ENCODE measurements at places on chromosomes 5 and 9.

- no peak for DNase-seq
These were observed 29.0 kb downstream of the VAV2 start for GRCh38 chr9:133963166-133963565.

DNA sequence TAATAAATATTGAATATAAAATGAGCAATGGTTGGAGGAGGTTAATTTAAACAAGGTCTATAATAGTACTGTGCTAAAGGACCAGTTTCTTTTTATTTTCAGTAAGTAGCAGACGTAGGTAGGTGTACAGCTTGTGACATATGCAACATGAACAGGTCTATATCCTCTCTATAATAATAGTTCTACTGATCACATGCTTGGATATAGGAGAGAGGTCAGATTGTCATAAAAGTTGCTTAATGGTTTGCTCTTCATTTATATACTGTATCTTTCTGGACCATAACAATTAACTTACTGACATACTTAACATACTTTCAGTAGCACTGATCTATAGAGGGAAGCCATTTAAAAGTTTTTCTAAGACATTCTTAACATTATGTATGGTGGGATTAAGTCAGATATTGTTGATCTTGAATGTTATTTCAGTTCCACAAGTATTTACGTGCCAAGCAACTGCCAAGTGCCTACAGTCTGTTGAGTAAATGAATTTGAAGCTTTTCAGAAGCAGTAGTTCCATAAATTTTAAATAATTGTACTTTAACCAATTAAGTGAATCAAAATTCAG lies 68.0 kb downstream of the DENND4C start:
- no peak for DNase-seq

DNA sequence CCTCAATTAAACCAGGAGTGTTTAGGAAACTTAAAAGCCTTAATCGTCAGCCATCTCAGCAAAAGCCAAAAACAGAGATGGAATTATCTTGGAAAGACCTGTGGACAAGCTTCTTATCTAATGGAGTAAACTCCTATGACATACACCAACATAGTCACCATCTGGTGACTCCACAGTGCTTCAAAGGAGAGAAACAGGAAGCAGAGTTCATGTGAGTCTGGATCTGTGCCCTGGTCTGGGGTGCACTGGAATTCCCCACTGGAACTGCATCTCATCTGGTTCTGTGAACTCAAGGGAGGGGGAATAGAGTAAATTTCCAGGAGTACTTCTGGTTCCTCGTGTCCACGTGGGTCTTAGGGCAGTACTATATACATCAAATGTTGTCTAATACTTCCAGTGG lies 36.3 kb upstream of the KCNN2 start:
- no peak for DNase-seq

DNA sequence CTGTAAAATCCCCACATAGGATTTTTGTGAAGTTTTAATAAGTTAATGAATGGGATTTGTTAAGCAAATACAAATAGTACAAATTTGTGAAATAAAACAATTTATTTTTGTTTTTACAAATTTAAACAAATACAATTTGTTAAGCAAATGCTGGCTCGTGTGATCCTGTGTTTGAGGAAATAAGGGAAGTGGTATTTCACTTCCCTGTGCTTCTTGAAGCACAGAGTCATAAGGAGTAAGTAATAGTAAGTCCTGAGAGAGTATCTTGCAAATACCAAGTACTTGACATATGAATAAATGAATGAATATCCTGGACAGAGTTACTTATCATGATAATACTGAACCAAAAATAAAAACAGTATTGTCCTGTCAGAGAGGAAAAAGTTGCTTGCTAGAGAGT lies 9.1 kb downstream of the SMIM3 start:
- DNase-seq, result no peak

- DNase-seq, result no peak
These were observed 35.7 kb upstream of the OR13D1 start for GRCh38 chr9:104658496-104659195.

DNA sequence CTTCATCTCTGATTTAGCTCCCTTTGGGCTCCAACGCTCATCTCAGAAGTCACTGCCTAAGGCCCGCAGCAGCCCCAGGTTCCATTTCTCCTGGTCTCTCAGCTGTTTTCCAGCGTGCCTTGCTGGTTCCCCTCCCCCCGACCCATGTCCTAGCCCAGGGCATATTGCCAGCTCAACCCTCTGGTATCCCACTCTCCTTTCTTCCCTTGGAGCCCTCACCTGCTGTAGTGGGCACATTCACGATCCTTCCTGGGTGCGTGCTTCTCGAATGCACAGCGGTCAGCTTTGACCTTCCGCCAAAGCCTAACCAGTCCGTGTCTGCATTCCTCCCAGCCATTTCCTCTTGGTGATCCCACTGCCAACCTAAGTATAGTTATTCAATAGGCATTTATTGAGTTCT lies 36.1 kb downstream of the CFAP90 start:
- DNase-seq, result no peak

GRCh38 chr5:346229-346935 lies 24.9 kb downstream of the AHRR start:
- no peak for DNase-seq

DNA sequence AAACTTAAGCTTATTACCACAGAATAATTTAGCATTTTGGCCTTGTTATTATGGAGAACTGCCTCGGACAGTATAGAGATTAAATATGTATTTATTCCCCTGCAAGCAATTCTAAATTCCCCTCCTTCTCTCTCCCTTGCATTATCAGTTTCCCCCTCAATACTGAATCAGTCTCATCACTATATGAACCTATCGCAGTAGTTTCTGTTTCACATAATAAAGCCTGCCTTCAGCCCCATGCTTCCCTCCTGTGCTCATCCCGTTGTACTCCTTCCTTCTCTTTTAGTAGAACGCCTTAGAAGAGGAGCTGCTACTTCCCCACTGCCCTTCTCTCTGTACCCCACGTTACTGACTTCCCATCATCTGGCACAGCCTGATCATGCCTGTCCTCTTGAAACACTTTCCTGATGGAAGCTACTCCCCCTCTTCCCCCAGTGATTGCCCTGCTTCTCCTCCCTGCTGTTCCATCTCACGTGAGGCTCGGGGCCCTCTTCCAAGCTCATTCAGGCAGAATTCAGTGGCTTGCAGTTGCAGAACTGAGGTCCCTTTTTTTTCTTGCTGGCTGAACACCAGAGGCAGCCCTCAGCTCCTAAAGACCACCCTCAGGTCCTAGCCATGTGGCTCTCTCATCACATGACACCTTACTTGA lies 93.4 kb downstream of the PPIC start:
- no peak for DNase-seq

- no peak for DNase-seq
These were observed 34.7 kb upstream of the GARNL3 start for GRCh38 chr9:127229691-127230417.

- DNase-seq, result no peak
These were observed 66.3 kb downstream of the RCL1 start for GRCh38 chr9:4859035-4859434.

- no peak for DNase-seq
These were observed 13.0 kb upstream of the SPINK4 start for GRCh38 chr9:33227008-33227398.

DNA sequence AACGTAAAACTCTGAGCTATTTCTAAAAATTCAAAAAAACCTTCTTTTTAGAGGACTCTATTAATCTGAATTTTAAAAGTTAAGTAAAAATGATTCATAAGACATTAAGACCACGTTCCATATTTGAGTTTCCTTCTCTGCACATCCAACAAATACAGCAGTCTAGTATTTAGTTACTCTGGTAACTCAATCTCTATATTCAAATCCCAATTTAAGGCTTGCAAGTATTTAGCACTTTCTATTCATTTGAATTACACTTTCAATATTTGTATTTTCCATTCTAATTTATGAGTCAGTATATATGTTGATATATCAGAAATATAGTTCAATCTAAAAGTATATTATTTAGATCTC lies 17.7 kb downstream of the RFX3 start:
- DNase-seq, result no peak

GRCh38 chr5:56822981-56823380 lies 7.6 kb downstream of the MAP3K1 start:
- no peak for DNase-seq

- DNase-seq, result no peak
These were observed 478.5 kb upstream of the CDH18 start for GRCh38 chr5:20466512-20466911.

DNA sequence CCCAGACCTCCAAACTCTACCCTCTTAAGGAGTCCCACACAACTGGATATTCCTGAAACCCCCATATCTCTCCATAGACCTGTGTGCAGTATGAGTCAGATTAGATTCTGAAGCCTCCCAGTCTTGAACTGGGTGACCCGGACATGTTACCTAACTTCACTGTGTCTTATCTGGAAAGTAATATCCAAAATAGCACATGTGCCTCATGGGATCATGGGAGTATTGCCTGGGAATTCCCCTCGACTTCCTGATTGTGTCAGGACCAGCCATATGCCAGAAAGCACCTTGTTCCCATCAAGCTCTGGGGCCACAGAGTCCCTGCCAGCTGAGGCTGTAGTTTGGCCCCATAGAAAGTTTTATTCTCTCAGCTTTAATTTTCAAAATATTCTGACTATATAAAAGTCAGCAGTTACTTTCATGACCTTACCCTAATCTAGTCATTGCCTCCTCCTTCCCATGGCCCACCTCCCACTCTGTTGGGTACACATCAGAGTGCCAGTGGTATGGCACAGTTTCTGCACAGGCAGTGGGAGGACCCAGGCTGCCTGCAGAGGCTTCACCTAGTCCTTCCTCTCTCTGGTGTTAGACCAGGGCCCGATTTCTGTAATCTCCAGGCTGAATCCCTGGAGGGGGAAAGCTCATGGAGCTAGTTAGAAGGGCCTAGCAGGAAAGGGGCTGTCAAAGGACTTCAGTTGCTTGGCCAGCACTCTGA lies 19.5 kb upstream of the B4GALT1 start:
- DNase-seq, result no peak

DNA sequence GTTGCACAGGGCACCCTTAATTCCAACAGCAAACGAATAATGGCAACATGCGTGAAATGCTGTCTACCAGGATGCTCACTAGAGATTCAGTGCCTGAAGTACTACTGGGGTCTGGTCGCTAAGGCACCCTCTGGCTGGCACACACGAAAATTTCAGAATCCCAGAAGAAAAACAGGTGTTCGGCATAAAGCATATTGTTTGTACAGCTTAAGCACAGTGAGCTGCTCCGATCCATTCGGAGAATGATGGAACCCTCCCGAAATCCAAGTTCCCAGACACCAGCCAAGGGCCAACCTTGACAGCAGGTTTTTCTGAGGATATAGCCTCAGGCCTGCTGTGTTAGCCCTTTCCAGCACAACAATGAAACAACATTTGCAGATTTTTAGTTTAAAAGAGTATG lies 61.4 kb upstream of the ALDH1B1 start:
- DNase-seq, result no peak

DNA sequence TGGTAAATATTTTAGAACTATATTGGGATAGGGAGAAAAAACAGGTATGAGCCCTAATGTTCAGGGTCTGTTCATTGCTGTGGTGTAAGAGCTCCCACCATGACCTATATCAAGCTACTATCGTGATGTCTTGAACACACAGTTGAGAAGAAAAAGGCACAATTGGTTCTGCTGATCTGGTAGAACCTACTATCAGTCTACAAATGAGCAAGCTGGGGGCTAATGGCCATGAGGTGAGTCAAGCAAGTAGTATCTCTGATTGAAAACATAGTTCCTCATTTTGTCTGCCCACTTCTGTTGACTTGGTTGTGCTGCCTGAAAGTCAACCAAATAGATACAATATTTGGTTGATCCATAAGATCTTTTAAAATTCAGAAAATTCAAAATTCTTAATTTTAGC lies 1026.3 kb downstream of the CDH12 start:
- no peak for DNase-seq

GRCh38 chr9:17682684-17683083 lies 103.8 kb downstream of the SH3GL2 start:
- no peak for DNase-seq

- no peak for DNase-seq
These were observed 203.5 kb upstream of the HAPLN1 start for GRCh38 chr5:83924171-83924570.

- no peak for DNase-seq
These were observed 22.8 kb upstream of the FCN1 start for GRCh38 chr9:134940236-134941208.

- DNase-seq, result no peak
These were observed 47.2 kb downstream of the RFX3 start for GRCh38 chr9:3478549-3478953.

- DNase-seq, result no peak
These were observed 534.8 kb downstream of the PSAT1 start for GRCh38 chr9:78831726-78832125.

- DNase-seq, result no peak
These were observed 10.5 kb downstream of the GRAMD2B start for GRCh38 chr5:126433701-126434100.

GRCh38 chr9:34684145-34684544 lies 6.9 kb downstream of the CCL19 start:
- DNase-seq, result no peak

- DNase-seq, result no peak
These were observed 1036.4 kb downstream of the NR2F1-AS1 start for GRCh38 chr5:92544596-92544995.

DNA sequence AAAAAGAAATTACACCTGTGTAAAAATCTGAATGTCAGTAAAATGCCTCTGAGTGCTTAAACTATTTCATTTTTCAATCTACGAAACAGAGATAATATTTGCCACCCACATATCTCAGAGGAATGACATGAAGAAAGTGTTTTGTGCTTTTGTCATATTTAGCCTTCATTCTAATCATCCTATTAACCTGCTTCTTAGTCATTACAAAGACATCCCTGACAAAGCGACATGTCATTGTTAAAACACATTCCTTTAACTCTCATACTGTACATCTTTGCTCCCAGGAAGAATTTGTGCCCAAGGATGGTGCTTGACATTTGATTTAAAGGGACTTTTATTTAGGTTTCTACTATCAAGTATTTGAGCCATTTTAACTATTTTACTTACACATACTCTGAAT lies 275.9 kb downstream of the DMRTA1 start:
- DNase-seq, result no peak

DNA sequence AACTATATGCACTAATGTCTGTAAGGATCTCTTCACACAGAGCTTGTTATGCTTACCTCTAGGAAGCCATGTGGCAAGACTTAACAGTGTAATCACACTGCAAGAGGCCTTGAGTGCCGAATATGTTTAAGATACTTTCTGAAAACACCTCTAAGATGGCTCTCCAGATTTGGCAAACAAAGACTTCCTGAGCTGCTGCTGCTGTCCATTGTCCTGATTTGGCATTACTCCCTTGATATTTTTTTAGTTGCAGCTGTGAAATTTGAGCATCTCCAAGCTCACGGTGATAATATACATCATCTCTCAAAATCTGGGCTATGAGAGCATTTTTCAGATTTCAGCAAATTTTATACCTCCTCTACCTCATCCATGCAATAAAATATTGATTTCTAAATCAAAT lies 384.5 kb upstream of the CDH6 start:
- no peak for DNase-seq

GRCh38 chr5:169880012-169880663 lies 100.2 kb downstream of the INSYN2B start:
- no peak for DNase-seq

DNA sequence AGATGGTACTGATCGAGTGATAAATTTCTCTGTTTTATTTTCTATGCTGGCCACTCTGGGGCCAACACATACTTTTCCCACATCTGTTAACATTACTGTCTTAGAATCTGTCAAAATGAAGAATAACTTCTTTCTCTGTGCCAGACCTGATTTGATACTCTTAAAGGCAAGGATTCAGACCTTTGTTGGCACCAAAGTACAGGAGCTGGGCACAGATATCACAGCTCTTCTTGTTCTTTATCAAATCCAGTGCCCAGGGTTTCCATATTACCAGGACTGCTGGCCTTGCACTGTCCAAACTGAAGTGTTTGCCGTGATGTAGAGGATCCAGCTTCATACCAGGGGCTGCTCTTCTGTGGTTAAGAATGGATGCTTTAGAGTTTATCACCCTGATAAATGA lies 20.9 kb downstream of the ZNF474 start:
- no peak for DNase-seq

GRCh38 chr5:99815-100214 lies 7.8 kb downstream of the PLEKHG4B start:
- DNase-seq, result no peak

All from stimulated activated CD4-positive, alpha-beta T cell treated with anti-CD3 and anti-CD28 coated beads, Interleukin-15, amount 100 ng/mL, for 1 hour (primary cell).